Naive B cell (primary cell): ENCODE measurements at places on chromosomes 13 and 19. TPM values are rescaled to one million over a fixed set of nuclear protein-coding genes. Genes with fewer than 3 reads are reported as not detected.

Gene ZNF430
- polyA plus RNA-seq = 63.5 TPM

GRCh38 chr19:46660008-46660517 is 919 bp downstream of the DACT3 start:
- H3K36me3 ChIP-seq = no peaks in the 10 kb centered on the region
- H3K27ac ChIP-seq = no peak overlapping the region
- H3K4me3 ChIP-seq = peak overlapping the region; percentile 83
- DNase-seq = no peak
- H3K27me3 ChIP-seq = peaks cover 18% of the 10 kb centered on the region

Gene SLC15A1
- polyA plus RNA-seq = not detected

Gene OR2Z1
- polyA plus RNA-seq = not detected

DNA sequence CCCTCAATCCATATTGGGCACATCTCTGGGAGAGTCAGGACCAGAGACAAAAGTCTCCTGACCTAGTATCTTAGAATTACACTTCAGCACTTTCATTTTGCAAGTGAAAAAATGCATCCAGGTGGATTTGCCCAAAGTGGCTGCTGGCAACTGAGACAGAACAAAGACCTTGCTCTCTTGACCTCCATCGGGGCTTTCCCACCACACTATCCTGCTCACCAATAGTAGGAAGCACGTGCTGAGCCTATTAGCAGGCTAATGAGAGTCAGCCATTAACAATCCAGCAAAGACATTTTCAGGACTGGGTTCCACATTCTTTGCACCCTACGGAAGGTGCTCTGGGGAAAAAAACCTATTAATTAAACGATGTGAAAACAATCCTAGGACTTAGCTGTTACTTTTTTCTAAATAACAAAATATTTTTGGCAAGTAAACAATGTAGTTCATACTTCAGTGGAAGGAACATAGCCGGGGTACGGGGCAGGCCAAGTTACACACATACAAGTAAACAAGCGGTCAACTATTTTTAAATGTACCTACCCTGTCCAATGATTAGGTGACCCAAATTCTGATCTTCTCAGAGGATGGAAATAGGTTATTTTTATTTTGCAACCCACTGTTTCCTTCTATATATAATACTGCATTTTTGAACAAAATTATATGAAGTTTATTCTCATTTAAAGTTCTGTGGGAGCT is 78.6 kb downstream of the CDADC1 start:
- no peak overlapping the region for H3K4me3 ChIP-seq
- H3K27me3 ChIP-seq = no peaks in the 10 kb centered on the region
- no peaks in the 10 kb centered on the region for H3K36me3 ChIP-seq
- peaks cover 2% of the 10 kb centered on the region for H3K4me1 ChIP-seq
